Stimulated activated CD4-positive, alpha-beta T cell treated with anti-CD3 and anti-CD28 coated beads, TNF-alpha, amount 100 ng/mL, for 24 hours (primary cell): ENCODE measurements at places on chromosomes 4 and X.

- DNase-seq, result no peak
Observed at GRCh38 chr4:6320663-6321062, 51.0 kb downstream of the WFS1 start.

DNA sequence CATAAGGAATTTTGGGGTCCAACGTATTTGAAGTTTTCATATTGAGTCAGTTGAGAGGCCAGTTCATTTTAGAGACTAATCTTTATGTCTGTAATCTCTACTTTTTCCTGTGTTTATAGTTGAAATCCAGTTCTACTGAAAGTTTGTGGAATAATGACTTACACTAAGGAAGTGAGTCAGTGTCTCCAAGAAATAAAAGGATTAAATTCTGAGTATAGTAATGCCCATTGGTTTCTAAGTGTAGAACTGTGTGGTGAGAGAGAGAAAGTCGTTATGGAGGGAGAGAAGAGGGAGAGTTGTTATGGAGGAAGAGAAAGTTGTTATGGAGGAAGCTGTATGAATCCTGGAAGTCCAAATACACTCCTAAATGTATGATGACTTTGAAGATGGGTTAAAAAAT, 264.6 kb upstream of the HAND2 start:
- DNase-seq, result no peak

- DNase-seq, result no peak
Observed at GRCh38 chr4:55406545-55406944, 10.8 kb downstream of the TMEM165 start.

GRCh38 chr4:139273835-139274234, 6.2 kb downstream of the MGARP start:
- no peak for DNase-seq

DNA sequence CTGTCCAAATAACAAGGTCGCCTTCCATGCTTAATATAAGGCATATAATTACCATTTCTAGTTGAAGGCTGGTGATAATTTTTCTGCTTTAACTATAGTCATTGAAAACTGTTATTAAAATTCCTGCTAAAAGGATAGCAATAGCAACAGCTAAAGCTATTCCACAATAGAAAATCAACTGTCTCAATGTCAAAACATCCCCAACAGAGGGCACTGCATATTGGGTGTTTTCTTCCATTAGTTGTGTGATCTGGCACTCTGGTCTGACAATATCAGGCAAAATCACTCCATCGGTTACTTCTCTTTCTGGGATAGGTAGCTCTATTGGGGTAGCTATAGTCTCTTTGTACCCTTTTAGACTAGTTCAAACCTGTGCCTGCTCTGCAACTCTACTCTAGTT, 53.5 kb downstream of the TMPRSS11F start:
- DNase-seq, result no peak

- DNase-seq, result no peak
Observed at GRCh38 chr4:151267104-151267503, 9.9 kb upstream of the PRSS48 start.

GRCh38 chr4:139875411-139875825, 209.8 kb downstream of the MGST2 start:
- no peak for DNase-seq

DNA sequence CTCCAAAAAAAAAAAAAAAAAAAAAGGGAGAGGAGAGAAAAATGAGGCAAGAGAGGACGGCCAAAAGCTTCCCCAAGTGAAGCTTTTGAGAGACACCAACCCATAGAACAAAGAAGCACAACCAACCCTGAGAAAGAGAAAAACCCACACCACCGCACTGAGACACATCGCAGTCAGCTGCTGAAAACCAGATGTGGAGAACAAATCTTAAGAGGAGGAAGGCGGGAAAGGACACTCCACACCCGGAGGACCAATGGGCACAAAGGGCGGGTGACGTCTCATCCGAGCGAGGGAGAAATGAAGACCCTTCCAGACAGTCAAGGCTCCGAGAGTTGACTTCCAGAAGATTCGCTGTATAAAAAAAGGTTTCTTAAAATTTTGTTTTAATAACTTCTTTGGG, 112.1 kb downstream of the AFAP1 start:
- DNase-seq, result no peak
